ENCODE measurements at places on chromosomes 1 and 21.

GRCh38 chr1:22749503-22749902 lies 38.9 kb downstream of the EPHB2 start:
- no peak for DNase-seq

GRCh38 chr1:112263453-112263852 lies 132.6 kb upstream of the CTTNBP2NL start:
- no peak for DNase-seq

DNA sequence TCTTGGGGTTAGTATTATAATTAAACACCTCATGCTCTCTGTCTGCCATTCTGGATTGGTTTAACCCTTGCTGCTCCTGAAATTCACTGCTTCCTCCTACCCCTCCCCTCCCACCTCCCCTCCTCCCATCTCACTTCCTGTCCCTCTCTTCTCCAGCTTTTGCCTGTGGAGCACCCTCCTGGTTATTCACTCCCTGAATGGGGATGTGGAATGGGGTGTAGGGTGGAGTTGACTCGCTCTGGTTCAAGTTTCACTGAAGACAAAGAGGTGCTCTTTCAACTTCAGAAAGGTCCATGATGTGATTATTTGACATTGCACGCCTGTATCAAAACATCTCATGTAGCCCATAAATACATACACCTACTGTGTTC lies 160.5 kb downstream of the PLXNA2 start:
- no peak for DNase-seq

DNA sequence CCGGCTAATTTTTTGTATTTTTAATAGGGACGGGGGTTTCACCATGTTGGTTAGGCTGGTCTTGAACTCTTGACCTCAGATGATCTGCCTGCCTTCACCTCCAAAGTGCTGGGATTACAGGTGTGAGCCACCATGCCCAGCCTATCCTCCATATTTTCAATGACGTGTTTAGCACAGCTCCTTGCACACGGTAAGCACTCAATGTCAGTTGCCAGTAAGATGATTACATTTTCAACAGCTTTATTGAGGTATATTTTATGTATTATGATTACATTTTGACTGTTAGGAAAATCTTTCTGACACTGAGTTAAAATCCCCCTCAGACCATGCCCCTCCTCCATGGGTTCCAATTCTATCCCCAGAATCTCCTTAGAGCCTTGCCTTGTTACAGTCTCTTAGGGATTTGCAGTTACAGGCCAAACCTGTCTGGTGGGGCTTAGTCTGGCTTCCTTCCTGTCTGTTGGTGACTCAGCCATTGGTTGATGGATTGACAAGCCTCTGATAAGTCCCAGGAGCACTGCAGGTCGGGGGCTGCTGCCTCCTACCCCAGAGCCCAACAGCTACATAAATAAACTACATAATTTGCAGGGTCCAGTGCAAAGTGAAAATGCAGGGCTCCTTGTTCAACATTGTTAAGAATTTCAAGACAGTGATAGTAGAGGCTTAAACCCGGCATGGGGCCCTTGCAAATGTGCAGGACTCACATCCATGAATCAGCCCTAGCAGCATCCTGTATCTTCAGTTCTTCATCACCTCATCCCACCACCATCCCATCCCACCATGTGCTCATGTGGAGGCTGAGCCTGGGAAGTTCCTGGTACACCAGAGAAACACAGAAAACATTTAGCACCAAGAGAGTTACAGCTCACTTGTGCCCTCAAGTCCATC lies 23.4 kb downstream of the COA7 start:
- DNase-seq: no peak

DNA sequence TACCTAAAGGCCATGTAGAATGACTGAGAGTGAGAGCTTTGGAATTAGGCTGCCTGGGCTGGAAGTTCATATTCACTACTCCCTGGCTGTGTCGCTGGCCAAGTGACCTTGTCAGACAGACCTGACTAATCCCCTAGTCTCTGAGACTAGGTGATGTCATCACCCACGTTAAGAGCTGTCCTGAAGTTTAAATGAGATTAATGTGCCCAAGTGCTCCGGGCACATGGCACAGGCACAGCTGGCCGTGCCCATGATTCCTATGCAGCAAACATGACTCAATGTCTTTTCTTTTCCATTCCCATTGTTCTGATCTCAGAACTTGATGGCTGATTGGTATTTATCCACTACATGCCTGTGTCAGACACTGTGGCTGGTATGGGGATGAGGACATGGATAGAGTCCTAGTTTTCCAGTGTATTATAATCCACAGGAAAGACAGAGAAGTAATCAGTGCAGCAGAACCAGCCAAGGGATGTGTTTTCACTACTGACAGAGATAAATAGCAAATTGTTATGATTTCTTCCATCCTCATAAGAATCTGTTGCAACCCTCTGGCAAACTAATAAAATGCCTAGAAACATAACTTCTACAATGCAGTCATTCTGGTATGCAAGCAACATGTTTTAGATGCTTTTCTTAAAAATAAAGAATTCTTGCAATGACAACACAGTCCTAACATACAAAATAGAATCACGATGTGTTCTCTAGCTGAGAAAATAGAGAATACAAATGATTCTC lies 180.9 kb downstream of the PCP4 start:
- DNase-seq: no peak

DNA sequence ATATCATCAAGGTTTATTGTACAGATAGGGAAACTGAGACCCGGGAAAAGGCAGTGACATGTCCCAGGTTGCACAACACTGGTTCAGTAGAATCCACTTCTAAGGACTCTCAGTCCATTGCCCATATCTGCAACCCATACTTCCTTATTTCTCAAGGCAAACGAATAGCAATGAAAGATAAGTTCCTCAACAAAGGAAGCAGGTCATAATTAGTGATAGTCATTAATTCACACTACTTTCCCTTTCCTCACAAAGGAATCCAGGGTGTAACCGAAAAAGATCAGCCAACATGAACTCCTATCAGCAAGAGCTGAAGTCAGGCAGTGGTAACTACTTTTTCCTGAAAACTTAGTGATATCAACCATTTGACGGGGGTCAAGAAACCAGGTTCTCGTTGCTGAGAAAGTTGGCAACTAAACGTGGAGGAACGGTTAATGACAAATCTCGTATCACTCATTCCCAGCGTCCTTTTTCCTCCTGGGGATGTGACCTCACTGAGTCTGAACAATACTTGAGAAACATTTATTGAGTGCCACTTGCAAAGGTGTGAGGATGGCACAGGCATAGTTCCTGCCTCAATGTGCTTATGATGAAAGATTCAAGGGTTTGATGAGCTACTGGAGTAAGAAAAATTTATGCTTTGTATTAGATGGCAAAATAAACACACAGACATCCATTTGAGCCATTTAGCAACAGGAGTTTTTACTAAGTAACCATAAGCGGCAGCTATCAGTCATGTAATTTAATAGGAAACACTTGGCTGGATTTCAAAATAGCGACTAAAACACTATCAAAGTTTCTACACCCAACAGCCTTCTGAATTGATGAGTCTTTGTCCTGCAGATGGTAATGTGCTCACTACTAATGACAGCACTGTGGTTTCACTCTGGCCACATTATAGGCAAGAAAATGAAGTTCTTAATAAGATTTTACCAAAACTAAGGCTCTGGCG lies 82.3 kb downstream of the PLPP3 start:
- DNase-seq: no peak

DNA sequence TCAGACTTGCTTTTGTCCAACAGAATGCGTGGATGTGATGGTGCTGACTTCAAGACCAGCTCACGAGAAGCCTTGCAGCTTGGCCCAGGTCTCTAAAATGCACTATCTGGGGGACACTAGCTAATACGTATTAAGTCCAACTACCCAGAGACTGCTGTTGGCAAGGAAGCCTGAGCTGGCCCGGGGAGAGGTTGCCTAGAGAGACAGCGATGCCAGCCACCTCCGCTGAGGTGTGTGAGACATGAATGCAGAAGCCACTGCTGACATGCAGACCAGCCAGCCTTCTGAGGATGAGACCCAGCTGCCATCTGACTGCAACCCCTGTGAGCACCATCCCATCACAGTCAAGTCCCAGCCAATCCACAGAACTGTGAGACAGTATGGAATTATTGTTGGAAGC lies 32.5 kb downstream of the THAP3 start:
- no peak for DNase-seq

GRCh38 chr21:25031750-25032149 lies 575.5 kb downstream of the MRPL39 start:
- no peak for DNase-seq

DNA sequence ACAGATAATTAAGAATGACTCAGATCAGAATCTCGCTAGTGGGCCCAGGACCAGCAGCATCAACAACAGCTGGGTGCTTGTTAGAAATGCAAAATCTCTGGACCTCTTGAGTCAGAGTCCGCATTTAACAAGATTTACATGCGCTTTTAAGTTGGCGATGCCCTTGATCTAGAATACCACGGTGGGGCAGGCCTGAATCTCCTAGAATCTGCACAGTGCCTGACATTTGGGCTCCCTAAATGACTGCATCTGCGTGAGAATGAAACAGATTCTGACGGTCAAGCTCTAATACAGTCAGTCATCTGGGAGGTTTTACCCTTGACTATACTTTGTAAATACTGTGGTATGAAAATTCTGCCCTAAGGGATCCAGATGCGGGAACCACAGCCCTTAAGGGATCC lies 17.2 kb upstream of the RAB29 start:
- DNase-seq: no peak

DNA sequence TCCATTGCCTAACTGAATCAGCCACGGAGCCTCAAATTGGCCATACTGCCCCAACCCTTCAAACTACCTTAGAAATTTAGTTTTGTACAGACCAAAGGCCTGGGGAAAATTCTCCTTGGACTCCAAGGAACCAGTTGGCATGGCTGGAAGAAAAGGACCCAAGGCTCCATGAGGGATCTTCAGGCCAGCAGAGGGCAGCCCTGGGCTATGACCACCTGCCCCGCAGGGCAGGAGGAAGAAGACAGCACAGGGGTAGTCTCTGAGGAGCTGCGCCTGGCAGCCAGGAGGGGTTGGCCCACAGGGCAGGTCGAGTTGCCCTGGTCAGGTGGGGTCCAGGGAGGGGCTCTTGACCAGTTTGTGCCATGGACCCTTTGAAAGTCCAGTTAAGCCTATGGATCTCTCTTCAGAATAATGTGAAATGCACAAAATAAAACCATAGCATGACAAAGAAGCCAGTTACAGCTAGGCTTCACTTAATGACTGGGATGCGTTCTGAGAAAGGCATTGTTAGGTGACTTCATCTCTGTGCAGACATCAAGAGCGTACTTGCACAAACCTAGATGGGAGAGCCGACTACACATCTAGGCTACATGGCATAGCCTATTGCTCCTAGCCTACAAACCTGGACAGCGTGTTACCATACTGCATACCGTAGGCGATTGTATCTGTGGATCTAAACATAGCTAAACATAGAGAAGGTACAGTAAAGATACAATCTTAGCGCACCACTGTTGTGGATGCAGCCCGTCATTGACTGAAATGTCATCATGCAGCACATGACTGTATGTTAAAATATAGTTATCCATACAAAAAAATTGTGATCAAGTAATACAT lies 26.1 kb downstream of the CACNA1S start:
- DNase-seq: peak; percentile 24

DNA sequence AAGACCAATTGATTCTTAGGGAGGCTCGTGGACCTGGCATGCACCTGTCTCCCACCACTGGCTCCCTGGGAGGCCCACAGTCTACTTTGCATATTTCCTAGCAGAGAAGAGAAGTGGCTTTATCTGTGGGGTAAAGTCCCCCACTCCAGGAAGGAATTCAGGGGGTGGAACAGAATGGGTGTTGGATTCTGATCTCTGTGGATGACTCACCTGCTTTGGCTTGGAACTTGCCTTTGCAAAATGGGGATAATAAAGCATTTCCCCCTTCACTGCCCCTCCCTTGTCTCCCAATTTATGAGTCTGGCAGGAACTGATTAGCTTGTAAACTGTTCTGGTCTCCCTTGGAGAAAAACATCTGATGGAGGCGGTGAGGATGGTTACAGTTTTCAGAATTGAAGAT lies 21.2 kb upstream of the OTUD3 start:
- no peak for DNase-seq

Measured in activated CD4-positive, alpha-beta T cell treated with anti-CD3 and anti-CD28 coated beads, Interleukin-2, amount 50 U/mL, for 1 hour (primary cell).